Posterior cingulate gyrus (tissue), 11 donors: ENCODE measurements at places on chromosomes 7 and 10.

DNA sequence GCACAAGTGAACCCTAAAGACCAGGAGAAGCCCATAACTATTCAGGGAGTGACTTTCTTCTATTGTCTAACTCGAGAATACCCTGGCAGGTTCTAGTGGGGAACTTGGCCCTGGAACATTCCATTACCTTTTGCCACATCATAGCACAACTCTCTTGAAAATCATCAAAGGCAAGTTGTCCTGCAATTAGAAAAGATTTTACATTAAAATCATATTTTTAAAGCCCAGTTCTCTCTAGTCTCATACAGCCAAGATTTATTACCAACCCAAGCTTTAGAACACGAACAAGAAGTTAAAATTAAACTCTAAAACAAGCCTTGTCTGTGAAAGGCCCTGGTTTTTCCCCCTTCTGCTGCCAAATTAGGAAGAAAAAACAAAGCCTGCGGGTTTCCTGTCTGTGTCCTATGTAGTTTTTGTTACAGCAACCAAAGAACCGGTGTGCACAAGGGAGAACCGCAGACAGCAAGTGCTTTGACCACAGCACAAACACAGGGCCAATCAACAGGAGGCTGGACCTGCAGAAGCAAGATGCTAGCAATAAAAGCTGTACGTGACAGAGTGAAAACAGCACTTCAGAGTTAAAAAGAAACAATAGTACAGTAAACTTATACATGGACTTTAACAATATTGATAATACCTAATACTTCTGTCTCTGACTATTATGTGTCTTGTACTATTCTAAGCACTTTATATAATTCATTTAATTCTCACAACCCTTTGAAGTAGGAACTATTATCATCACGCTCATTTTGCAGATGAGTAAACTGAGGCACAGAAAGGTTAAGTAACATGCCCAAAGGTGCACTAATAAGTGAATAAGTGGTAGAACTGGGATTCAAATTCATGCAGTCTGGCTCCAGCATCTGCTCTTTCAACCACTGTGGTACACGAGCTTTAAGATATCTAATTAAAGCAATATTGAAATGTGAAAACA is 65.8 kb downstream of the STK17A start:
- no peak for DNase-seq

GRCh38 chr7:132488634-132489302 is 87.5 kb downstream of the PLXNA4 start:
- DNase-seq = no peak

- no peak for DNase-seq
Measured at GRCh38 chr7:102119925-102120324, 166.7 kb upstream of the SH2B2 start.

DNA sequence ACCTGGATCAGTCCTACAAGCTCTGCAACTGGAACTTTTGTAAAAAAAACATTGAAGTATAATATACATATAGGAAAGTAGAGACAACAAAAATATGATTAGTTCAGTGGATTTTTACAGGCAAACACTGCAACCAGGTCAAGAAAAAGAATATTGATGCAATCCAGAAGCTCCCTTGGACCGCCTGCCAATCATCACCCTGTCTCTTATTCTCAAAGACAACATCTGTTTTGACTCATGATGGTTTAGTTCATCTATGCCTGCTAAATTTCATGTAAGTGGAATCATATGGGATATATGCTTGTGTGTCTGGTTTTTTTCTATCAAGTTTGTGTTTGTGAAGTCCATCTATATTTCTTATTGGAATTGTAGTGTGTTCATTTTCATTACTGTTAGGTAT is 7.7 kb upstream of the HYCC1 start:
- no peak for DNase-seq
